Effector memory CD4-positive, alpha-beta T cell (primary cell): ENCODE measurements at places on chromosomes 4 and X.

DNA sequence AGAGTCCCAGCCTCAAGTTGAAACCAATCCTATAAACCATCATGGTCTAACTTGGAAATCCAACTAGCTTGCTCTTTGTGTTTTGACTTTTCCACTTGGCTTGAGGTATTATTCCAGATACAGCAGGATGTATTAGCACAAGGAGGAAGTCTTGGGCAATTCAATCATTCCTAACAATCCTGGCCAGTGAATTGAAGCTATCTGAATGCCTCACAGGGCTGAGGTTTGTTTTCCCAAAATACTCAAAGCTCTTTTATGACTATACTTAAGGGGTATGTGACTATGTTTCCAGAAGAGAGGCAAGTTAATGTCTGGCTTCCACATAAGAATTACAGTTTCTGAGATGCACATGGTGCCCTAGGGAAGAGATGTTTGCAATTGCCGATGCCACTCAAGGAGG, 66.8 kb upstream of the SH3RF1 start:
- DNase-seq = no peak

DNA sequence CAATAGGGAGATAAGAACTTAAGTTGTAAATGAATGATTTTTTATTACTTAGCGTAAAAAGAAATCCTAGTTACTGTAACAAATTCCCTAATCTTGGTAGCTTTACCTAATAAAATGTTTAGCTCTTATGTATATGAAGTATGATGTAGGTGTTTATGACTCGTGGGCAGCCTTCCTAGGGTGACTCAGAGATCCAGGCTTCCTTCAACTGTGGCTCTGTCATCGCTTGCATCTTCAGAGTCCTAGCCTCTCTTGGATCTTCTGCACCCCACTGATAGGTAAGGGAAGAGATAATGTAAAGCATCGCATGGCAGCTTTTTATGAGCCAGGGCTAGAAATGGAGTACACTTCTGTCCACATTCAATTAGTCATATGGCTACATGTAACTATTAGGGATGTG, 165.6 kb upstream of the GLRA2 start:
- DNase-seq = no peak

DNA sequence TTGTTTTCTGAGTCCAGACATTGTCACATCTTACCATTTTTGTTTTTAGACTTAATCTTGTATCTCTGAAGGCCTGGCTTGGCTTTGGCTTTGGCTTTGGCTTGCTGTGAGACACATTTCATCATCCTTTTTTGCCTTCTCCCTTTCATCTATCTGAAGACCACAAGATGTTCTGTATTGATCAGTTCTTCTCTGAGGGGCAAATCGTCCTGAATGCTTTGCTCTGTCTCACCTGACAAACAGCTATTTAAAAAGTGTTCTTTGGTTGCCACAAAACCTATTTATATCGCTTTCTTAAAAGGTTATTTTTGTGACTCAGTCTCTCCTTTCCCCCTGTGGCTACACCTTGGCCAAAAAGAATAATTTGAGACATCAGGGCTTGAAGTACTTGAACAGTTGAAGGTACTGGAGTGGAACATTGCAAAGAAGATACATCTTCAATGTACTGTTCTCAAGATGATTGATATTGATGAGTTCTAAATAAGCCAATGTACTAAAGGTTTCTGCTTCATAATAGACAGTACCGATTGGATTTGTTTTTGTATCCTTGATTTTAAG, 80.7 kb downstream of the ALG13 start:
- no peak for DNase-seq

DNA sequence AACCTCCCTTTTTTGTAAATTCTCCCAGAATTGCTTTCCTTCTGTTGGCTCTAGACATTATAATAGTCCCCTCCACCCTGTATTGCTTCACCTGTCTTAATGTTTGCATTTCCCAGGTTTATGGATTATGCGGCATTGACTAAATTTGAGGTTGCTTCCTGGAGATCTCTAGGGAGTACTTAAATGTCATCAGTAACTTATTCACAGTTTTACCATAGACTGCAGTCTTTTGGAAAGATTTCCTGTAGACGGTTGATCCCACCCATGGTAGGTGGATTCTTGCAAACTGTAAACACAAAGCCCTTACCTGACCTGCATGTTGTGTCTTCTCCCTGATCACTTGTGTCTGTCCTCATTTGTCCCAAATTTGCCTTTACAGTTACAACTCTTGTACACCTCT, 6.2 kb upstream of the NOX1 start:
- no peak for DNase-seq

DNA sequence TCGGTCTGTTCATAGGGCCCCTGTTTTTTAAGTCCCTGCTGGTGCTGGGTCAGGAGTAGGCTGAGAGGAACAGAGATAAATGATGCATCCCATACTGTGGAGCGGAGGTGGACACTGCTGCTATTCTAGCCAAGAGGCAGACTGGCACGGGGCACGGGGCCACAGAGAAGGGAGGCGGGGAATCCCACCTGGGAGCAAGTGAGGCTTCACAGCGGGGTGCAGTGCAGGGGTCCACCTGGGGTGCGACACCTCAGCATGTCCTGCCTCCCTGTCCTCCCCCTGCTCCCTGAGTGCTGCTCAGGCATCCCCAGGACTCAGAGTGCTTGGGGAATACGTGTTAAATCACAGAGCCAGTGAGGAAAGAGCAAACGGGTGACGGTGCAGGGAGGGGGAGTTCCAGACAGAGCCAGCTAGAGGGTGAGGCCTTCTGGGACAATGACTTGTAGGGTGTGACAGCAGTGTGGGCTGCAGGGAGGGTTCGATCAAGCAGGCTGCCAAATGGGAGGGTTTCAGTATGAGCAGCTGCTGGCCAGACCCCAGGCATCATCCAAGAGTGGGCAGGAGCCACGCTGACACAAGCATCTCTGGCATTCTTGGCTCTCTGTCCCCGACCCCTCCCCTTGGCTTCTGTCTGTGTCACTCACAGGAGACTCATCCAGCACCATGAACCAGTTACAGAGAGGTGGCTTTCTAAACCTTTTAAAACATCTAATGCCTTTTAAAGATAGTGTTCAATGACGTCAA, 13.7 kb upstream of the HTRA3 start:
- no peak for DNase-seq

DNA sequence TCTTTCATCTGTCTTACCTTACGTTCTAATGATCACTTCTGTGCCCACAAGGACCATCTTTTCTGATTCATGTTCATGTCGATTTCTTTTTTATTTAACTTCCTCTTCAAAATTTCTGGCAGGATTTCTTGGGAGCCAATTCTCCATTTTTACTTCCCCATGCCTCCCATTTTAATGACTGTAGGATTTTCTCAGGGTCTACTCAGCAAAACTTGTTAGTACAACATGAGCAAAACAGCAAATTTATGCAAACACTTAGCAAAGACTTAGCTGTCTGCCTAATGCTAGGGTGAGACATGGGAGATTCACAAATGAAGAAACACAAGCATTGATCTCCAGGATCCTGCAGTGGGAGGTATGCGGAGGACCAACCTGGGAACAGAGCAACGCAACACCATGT, 5.5 kb downstream of the CD38 start:
- no peak for DNase-seq

GRCh38 chrX:12370497-12370986, 232.3 kb downstream of the FRMPD4 start:
- no peak for DNase-seq

- DNase-seq = peak; percentile 30
These were observed 11.8 kb upstream of the DCUN1D4 start for GRCh38 chr4:51831133-51831532.

DNA sequence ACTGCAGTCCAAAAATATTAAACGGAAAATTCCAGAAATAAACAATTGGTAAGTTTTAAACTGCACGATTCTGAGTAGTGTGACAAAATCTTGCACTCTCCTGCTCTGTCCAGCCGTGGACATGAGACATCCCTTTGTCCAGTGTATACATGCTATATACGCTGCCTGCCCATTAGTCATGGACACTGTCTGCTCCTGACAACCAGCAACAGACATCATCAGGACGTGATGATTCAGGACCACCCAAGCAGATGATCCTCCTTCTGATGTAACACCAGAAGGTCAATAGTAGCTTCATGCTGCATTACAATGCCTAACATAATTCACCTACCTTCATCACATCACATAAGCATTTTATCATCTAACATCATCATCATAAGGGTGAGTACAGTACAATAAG, 36.3 kb downstream of the ATRX start:
- DNase-seq = no peak

- no peak for DNase-seq
These were observed 23.1 kb upstream of the NAP1L5 start for GRCh38 chr4:88720451-88721428.

- DNase-seq = no peak
These were observed 62.3 kb upstream of the PGRMC2 start for GRCh38 chr4:128349921-128350320.
